ENCODE measurements at places on chromosomes 11 and 22. TPM values are rescaled to one million over a fixed set of nuclear protein-coding genes. Genes with fewer than 3 reads are reported as not detected.

- DNase-seq: peak; percentile 72
These were observed 27.8 kb downstream of the RELT start for GRCh38 chr11:73404048-73404447.

DNA sequence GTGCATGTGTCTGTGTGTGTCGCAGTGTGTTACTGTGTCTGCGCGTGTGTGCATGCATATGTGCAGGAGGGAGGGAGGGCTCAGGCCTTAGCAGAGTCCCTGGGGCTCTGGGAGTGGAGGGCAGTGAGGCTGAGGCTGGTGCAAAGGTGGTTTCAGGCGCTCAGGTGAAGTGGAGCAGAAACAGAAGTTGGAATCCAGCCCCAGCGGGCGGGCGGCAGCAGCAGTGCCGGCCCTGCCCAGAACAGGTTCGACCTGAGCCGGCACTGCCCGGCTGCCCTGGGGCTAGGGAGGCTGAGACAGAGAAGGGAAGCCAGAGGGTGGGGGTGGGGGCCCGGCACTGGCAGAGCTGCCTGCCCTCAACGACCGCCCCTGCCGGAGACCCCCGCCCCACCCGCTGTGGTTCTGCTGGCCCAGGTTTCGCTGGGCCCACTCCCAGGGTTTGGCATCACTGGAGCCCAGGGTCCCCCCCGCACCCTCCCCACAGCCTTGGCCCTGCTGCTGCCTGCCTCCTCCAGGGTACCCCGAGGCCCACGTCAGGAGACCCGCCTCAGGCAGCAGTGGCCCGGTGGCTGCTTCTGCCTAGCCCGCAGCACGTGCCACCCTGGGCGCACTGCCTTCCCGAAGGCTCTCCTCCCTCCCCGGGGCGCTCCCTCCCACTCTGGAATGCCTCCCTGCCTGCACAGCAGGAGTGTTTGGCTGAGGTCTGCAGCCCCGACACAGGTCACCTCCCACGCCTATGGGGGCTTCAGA is 13.3 kb downstream of the ASCL2 start:
- no peak for DNase-seq

NEFH gene
- 0.73 TPM for total RNA-seq

- DNase-seq: no peak
These were observed 400.2 kb downstream of the MN1 start for GRCh38 chr22:27401321-27401720.

KCNE3 gene
- total RNA-seq: 1.5 TPM

All from cerebellum (tissue), 4 donors.